ENCODE measurements at places on chromosomes 5 and 9.
A peak's percentile ranks its signal among the peaks of the same experiment; 100 is the strongest.

DNA sequence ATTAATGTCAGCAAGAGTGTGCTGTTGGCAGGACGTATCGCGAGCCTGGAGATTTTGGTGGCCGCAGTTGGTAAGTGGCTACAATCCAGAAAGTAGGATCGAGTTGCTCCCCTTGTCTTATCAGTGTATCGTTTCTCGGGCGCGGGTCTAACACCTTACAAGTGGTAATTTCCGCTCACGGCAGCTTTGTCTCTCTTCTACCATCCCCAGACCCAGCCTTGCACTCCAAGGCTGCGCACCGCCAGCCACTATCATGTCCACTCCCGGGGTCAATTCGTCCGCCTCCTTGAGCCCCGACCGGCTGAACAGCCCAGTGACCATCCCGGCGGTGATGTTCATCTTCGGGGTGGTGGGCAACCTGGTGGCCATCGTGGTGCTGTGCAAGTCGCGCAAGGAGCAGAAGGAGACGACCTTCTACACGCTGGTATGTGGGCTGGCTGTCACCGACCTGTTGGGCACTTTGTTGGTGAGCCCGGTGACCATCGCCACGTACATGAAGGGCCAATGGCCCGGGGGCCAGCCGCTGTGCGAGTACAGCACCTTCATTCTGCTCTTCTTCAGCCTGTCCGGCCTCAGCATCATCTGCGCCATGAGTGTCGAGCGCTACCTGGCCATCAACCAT, 1.1 kb downstream of the PTGER4 start:
- DNase-seq = peak; percentile 50

DNA sequence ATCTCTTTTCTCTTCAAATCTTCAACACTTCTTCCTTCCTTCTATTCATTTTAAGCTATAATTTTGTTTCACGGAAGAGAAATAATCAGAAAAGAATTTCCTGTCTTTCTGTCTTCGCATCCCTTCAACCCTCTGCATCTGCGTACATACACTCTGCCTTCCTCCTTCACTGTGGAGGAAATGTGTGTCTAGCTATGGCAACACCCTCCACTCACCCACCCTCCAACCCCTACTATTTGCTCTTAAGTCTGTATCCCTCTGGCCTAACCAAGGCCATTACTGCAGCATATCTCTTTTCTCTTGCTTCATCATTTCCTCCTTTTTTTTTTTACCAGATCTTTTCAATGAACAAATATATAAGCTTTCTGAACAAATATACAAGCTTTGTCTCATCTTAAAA, 105.7 kb upstream of the NUDT12 start:
- DNase-seq = no peak

- no peak for DNase-seq
Measured at GRCh38 chr5:15366676-15367391, 133.1 kb upstream of the FBXL7 start.

DNA sequence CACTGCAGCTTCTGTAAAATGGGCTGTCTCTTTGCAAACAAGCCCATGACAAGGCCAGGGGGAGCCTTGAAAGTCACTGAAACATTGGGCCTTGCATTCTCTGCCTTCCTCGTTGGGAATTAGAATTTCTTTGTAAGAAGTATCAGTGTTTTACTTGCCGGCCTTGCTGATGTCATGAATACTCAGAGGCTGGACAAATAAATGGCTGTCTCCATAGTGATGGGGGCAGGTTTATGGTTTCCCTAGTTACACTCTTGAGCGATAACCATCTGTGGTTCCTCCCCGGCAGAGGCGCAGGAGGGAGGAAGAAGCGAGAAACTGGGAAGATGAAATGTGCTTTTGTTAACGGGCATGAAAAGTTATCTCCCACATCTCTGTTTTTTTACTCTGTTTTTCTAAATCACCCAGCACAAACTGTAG, 272.7 kb upstream of the PANK3 start:
- no peak for DNase-seq

- no peak for DNase-seq
Measured at GRCh38 chr9:78171651-78172050, 64.2 kb upstream of the CEP78 start.

DNA sequence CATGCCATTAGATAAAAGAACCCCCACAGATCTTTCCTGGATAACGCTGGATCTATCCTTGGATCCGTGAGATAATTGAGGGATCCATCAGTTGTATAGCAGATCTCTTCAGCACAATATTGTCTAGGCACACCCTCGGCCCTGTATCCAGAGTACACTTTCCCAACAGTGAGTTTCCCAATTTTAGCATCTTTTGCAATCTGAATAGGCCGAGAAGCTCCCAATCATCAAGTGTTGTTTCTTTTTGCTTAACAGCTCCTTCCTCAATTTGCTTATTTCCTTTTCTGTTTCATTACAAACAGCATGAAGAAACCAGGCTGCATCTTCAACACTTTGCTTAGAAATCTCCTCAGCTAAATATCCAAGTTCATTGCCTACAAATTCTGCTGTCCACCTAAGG, 4.4 kb upstream of the SPTLC1 start:
- DNase-seq = no peak

DNA sequence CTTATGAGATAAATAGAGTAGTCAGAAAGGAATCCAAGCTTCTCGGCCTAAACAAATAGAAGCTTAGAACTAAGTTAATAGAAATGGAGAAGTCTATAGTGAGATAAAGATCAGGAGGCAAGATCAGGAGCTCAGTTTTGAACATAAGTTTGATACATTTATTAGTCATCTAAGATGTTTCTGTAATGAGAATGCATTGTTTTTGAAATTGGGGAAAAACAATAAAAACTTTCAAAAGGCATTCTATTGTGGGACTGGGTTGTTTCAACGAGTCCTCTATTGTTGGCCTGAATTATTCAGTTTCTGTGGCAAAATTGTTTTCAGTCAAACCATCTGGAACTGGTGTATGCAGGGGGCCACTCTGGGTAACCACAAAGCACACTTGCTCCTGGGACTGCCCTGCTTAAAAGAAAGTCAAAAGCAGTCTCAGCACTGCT, 181.0 kb upstream of the CLINT1 start:
- no peak for DNase-seq

GRCh38 chr5:165423697-165424299, 1918.4 kb downstream of the MAT2B start:
- no peak for DNase-seq

DNA sequence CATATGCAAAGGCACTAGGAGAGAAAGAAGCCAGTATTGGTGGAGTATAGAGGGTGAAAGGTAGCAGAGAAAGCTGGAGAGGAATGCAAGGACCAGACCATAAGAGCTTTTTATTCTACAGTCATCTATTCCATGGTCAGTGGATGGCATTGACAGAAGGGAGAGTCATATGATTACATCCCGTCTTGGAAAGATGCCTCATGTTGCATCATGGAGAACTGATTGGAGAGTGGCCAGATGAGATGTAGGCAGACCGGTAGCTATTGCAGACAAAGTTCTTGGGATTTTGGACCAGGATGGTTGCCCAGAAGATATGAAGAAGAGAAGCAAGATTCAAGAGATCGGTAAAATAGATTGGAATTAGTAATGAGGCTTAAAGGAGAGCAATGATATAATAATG, 260.7 kb downstream of the CHSY3 start:
- no peak for DNase-seq

GRCh38 chr5:148687427-148687826, 33.1 kb upstream of the HTR4 start:
- DNase-seq = peak; percentile 44

DNA sequence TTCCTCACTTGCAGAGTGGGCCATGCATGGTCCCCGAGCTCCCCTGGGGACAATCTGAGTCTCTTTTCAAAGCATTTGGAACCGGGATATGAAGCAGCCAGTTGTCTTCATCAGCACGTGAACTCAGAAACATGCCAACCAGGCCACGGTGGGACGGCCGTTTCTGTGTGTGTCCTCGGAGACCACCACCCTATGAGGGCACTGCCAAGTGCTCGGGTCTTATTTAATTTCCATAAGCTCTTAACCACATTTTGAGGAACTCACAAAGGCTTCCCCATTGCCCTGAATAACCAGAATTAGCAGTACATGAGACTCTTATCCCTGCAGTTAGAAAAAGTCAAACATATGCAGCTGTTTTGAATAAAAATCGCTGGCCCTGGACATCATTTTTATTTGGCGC, 60.1 kb downstream of the OTULIN start:
- peak; percentile 85 for DNase-seq

DNA sequence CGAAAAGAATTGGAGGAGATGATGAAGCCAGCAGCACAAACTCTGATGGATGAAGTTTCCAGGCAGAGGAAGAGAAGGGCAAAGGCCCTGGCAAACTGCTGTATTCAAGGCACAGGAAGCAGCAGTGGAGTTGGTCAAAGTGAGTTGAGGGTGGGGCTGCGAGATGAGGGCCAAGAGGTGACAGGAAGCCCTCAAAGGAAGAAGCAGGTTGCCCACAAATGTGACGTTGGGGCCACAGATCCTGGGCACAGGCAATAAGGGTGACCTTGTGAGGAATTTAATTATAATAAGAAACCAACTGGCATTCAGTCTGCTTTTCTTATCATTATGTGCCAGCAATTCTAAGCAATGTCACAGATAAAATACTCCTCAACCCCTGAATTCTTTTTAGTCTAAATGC, 261.8 kb downstream of the CTNND2 start:
- no peak for DNase-seq

DNA sequence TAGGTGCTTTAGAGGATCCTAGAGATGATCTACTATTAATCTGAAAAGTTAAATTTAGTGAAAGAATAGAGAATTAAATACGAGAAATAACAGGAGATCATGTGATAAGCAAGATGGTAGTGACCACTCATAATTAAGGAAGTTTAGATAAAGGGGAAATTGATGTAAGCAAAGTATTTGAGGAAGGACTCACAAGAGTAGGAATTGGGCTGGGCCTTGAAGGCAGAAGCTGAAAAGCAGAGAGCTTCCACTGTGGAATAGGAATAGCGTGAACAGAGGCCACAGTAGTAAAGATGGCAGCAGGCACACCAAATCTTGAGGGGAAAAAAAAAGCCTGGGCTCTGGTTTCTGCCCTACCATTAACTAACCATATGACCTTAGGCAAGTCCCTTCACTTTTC, 38.0 kb downstream of the KIF24 start:
- no peak for DNase-seq

DNA sequence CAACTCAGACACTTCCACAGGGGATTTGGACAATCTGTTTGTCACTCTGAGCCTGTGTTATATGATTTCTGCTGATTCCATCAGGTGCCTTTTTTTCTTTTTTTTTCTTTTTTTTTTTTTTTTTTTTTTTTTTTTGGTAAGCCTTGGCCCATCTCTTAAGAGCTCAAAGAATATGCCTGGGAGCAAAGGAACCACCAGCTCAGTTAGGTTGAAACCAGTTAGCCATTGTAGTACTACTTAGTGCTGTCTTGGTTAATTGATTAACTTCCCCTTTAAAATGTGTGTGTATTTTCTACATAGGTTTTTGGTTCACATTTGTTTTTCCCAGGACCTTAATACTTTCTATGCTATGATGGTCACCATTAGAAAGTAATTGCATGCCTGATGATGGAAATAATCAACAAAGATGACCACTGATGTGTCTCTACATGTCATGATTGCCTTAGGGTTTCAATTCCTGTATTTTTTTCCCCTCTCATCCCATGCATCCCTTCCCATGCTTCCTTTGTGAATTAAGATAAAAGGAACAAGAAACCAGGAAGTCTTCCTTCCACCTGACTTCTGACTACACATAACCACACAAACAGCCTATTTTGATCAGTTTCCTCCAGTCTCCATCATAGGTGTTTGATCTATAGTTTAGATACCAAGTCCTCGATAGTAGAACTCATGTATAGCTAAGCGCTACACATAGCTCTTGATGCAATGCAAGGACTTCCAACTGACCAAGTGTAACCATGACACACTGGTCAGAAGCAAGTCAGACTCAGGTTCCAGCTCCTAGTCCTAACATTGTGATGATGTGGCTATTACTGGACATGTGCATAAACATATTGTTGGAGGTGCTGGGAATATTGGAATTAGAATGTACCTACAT, 306.1 kb downstream of the EFNA5 start:
- no peak for DNase-seq

- no peak for DNase-seq
Measured at GRCh38 chr9:137247916-137248175, 3.2 kb upstream of the STPG3 start.

DNA sequence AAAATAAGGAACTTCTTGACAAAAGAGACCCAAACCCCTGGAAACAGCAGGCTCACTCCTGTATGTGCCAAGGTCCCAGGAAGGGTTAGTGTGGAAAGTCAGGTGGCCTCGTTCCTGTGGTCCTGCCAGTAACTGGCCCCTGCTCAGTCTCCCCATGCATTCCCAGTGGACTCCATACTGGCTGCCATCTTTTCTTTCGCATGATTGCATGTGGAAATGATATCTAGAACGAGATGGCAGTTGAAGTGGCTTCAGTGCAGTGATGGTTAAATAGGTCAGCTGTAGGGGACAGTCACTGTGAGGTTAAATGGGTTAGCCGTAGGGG, 30.4 kb downstream of the AHRR start:
- DNase-seq = no peak

DNA sequence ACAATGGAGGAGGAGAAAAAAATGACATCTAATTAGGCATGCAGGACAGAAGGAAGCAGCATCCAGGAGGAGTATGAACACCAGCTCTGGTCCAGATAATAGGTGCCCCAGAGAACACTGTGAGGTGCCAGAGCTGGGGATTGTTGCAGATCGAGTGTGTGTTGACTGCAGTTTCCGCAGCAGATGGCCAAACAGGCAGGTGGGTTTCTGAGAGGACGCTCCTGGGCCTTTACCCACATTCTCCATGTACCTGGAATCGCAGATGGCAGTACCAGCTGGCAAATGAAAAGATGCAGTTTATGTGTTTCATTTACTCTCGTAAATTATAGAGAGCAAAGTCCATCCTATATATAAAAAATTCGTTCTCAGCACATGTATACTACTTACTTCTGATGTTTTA, 182.2 kb upstream of the ISL1 start:
- DNase-seq = no peak

DNA sequence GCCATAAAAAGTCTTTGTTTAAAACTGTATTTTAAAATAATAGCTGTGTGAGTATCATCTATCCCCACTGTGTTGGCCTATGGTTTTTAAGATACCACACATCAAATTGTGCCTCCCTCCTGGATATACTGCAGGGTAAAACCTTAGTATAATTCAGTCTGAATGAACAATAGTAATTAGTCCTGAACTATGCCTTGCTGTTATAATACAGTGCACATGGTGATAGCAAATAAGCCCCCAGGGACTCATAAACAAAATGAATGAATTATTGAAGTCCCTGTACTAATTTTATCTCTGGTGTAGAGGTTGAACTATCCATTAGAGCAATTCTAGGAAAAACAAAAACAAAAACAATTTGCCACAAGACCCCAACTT, 142.7 kb upstream of the ADAMTSL1 start:
- no peak for DNase-seq

DNA sequence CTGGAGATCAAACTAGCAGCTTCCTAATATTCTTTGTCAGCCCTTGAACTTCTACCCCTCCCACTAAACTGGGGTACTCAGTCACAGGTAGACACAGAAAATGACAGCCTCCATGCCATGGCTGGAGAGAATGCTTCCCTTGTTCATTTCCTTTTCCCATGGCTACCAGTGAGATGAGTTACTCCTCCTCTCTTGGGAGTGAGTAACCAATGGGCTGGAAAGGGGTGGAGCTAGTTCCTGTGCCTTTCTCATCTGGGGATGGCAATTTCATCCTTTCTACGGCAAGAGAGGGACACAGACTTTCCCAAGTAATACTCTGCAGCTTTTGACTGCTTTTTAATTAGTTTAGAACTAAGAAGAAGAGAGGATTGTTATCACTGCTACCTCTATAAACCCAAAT, 1045.6 kb upstream of the WWC1 start:
- no peak for DNase-seq
